SK-N-MC (cell line): ENCODE measurements at places on chromosomes 6 and 20.

DNA sequence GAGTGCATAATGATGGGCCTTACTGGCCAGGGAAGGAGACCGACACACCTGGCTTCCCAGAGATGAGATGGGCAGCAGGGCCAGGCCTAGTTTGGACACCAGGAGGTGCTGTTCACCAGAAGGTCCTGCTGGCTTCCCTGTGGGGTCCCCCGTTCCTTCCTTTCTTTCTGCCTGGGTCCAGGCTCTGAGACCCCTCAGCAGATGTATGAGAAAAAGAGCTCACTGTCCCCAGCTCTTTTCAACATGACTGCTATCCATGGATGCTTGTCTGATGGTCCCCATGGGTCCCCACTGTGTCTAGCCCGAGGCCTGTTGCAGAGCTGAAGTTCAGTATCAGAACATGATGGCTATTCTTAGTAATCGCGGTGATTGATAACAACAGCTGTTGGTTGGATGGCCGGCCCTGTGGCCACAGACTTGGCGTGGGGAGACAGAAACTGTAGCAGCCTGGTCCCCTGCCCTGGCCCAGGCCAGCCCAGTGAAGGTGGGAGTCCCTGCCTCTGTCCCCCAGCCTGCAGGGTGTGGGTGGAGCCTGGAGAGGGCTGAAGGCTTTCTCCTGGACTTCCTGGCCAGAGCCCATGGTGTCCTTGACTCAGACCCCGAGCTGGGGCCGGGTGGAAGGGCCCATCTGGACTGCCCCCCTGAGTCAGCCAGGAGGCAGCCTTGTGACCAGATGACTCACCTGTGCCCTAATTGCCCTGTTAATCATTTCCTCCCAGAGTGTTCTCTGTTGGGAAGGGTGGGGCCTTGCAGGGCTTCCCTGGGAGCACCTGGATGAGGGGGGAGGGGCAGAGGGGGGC is 9.9 kb upstream of the BAK1 start:
- DNase-seq, result no peak

DNA sequence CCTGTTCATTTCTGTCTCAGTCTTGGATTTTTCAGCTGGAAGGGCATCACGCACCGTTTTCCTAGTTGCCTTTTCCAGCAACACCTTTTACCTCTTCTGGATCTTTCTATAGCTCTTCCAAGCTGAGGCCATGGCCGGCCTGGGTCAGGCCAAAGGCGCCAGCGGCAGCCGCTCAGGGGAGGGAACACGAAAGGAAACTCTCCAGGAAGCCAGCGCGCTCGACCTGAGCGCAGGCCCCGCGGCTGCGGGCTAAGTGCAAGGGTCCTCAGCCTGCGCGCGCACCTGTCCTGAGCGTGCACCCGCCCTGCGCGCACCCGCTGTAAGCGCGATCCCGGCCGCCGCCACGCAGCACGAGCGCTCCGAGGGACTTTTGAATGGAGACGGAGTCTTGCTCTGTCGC is 43.8 kb upstream of the TMEM181 start:
- DNase-seq, result no peak

- DNase-seq, result no peak
These were observed 105.2 kb downstream of the SMLR1 start for GRCh38 chr6:130932438-130932837.

DNA sequence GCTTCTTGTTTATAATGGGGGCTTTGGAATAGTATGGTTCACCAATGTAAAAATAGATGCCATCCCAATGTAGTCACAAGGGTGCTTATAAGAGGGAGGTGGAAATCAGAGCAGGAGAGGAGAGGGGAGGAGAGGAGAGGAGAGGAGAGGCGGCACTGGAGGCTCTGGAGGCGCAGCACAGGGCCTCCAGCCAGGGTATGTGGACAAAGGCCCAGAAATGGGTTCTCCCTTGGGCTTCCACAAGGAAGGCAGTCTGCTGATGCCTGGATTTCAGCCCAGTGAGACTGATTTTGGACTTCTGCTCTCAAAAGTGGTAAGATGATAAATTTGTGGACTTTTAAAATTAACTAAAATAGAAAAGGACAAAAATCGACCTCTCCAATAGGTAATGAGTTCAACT is 116.8 kb downstream of the RNASET2 start:
- no peak for DNase-seq

DNA sequence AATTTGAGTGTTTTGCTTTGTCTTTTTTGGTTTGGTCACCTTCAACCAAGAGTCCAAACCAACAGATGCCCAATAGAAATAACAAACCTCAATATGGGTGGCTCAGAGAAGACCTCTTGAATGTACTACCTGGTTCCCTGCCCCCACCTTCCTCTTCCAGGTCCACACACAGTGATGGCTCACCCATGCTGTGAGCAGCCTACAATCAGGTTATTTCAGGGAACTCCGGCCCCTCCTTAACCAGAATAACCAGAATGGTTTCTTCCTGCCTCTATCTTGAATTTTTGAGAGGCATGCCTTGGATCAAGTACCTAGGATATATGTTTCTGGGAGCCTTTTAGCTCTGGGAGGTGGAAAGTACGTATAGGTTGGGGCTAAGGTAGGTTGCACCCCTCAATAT is 327.1 kb upstream of the PRDM1 start:
- no peak for DNase-seq

DNA sequence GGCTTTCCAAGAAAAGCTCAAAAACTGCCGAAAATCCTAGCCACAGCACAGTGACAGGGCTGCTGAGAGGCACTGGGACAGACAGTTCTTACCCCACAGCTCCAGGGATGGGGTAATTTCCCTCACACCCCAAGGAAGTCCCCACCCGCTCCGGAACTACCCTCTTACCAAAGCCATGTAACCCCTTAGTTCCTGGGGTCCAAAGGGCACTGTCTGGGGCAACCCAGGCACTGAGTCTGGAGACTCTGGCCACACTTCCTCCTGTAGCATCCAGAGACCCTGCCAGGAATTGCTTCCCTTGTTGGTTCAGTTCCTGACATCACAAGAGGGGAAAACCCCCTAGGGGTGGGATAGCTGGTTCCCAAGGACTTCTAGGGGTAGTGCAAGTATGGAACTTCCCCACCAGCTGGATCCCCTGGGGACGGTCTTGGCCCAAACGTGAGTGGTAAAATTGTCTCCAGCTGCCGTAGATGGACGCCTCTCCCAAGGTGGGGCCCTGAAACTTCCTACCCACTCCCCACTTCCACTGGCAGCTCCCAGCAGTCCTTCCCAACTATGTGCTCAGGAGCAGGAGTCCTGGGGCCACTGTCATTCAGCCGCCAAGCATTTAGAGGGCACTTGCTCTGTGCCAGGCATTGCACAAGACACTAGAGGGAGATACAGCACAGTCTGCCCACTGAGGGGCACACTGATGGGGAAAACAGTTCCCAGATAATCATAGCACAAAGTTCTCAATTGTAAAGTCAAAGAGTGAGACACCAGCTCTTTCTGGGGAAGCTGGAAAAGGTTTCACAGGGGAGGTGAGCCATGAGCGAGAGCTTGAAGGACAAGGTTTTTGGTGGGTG is 17.2 kb upstream of the HCK start:
- no peak for DNase-seq

DNA sequence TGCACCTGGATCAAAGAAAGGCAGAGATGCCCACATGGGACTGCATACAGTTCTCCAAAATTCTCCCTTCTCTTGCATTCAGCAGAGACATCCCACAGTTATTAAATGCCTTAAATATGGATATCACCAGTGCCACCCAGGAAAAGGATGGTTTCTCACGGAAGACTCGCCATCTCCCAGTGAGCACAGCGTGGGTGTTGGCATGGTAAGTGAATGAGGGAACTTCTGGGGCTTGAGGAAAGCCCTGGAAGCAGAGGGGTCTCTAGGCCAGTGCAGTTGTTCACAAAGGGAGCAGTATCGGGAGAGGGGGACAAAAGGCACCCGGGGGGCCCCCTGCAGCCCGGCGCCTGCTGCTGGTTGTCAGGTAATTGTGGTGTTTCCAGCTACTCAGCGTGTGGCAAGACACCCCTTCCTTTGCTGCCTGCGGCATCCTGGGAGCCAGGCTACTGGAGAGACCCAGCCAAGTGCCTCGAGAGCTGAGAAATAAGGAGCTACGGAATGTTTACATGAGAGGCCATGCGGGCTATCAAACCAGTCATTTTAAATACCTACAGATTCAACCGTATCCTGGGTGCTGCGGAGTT is 125.4 kb downstream of the PXDC1 start:
- no peak for DNase-seq

DNA sequence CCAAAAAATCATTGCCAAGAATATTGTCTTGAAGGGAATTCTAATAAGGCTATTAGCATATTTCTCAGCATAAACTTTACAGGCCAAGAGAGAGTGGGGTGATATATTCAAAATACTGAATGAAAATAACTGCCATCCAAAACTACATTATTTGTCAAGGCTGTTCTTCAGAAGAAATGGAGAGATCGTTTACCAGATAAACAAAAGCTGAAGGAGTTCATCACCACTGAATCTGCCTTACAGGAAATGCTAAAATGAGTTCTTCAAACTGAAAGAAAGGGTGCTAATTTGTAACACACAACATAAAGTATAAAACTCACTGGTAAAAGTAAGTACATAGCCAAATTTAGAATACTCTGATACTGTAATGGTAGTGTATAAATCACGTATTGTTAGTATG is 517.0 kb downstream of the TENT5A start:
- no peak for DNase-seq

GRCh38 chr6:160041608-160042007 is 72.7 kb downstream of the IGF2R start:
- DNase-seq, result no peak

GRCh38 chr20:753136-753535 is 15.2 kb downstream of the SLC52A3 start:
- no peak for DNase-seq

- DNase-seq, result no peak
These were observed 34.5 kb upstream of the FERMT1 start for GRCh38 chr20:6157345-6157744.

DNA sequence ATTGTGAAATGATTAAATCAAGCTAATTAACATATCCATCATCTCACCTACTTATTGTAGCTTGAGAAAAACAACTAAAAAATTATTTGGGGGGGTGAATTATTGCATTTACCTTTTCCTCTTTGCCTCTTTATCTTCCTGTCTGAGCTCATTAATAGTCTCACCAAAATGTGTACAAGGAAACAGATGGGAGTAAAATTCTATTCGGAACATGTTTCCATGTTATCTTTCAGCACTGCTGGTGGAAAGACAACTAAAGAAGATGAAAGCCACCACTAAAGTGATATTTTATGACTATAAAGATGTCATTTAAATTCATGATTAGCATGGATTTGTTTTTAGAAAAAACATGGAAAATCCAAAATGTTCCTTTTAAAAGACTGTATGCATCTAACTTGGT is 102.6 kb downstream of the SYNE1 start:
- DNase-seq, result no peak
